AG08396 (cell line): ENCODE measurements at places on chromosomes 6 and 20.

DNA sequence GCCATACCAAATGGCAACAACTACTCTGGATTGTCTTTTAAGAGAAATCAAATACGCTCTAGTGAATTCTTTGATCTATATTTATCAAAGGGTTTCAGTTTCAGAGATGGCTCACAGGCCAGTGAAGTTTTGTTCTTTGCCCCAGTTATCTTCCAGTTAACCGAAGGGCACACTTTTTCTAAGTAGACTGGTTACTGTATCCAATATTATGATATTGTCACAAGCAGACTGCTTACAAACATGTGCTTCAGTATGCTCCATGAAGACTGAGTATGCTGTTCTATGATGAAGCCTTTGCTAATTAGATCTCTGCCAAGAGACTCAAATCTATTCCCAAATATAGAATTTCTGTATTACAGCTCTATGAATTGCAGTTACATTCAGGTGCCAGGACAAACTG, 181.1 kb downstream of the REV3L start:
- DNase-seq: no peak

DNA sequence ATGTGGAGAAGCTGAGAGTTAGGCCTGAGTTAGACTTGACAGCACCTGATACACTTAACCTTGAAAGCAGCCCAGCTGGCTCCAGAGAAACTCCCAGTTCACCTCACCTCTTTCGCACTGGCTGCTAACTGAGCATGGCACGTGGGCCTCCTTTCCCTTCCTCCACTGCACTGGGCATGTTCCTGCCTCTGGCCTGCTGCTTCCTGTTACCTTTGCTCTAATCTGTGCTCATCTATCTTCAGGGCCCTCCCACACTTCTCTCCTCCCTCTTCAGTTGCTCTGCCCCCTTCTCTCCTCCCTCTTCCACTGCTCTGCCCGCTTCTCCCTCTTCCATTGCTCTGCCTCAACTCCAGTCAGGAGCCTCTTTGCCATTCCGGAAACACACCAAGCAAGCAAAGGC, 13.7 kb upstream of the UBE2V1 start:
- DNase-seq: no peak

DNA sequence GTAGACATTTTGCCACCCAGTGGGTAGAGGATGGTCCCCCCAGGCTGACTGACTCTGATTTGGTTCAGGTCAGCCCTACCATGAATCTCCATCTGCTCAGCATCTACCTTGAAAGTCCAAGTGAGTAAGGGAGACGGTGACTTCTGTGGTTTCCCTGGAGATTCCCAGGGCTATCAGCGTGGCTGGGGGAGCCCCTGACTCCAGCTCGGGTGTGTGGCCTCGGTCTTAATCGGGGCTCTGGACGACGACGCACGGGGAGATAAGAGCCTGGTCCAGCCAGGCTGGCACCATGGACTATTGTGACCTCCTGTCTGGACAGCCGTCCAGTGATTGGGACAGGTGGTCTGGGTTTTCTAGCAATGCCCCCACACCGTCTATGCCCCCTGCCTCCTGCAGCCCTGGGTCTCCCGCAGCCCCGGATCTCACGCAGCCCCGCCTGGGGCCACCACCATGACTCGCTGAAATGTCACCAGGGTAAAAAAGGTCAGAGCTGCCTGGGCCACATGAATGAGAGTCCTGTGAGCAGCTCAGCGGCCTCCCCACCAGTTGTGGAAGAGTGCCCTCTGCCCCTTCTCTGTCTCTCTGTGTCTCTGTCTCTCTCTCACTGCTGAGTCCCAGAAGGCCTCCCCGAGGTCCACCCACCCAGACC, 47.1 kb upstream of the GATA5 start:
- no peak for DNase-seq

DNA sequence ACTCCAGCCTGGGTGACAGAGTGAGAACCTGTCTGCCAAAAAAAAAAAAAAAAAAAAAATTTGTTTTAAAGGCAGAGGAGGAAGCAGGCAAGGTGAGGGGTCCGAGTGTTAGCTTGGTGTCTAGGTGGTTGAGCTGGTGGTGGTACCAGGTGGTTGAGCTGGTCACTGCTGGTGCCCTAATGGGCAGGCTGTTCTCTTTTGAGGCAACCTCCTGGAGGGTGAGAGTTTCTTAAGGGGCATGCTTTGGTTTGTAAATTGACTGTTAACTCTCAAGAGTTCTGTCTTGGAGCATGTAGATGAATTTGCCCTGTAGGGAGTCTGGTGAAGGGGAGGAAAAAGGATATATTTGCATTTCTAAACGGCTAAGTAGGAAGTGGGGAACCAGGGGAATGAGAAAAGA, 52.7 kb downstream of the BANF2 start:
- DNase-seq: no peak

DNA sequence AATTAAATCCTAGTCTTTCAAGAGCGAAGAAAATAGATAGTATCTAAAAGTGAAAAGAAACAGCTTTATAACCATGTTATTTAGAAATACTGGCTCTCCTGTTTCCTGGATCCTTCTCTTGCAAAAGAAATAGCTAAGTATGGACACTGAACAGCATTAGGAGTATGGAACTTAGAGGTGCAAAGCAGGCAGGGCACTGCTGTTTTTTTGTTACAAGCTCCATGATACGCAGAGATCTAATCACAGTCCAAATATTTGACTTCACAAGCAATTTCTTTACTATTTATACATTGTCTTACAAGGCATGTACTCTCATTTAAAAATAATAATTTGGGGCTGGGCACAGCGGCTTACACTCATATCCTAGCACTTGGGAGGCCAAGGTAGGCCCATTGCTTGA, 7.6 kb downstream of the TRPC4AP start:
- no peak for DNase-seq

DNA sequence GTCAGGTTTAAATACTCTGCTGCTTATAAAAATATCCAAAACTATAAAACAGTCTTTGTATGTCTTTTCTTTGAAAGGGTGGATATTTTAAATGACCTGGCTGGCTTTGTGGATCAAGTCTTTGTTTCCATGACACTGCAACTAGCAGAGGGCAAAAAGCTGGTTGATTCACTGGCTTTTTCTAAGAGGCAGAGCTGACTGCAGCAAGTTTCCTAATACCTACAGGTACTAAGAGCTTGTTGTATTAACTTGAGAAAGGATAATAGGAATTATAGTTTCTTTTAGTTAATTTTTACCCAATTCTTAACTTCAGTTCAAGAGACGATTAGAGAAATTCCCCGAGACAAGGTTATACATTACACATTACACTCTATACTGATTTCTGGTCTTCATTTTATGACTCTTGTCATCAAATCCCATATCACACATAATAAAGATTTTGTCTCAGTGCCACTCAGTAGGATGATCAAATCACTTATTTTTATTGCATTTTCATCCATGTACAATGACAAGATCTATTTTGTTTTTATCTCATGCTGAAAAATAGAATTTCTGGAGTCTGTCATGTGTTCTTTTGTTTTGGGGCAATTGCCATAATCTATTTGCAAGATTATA, 120.1 kb upstream of the RIMS1 start:
- no peak for DNase-seq

- peak; percentile 21 for DNase-seq
These were observed 639 bp upstream of the CD24 start for GRCh38 chr6:106974999-106975737.

GRCh38 chr6:170393033-170393432, 86.5 kb downstream of the FAM120B start:
- no peak for DNase-seq

DNA sequence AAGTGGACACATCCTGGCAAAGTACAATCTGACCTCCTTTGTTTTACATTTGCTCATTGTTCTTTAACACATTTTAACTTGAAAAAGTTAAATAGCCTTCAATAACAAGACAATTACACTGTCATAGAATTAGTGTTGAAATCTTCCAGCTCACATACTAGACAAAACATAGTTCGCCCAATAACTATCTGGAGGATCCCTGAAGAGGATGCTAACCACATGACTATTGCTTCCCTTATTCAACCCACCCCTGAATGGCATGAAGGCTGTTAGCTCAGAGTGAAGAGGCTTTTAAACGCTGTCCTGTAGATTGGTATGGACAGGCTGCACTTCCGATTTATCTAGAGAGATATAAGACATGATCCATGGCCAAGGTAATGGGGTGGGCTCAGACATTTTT, 15.0 kb upstream of the DSE start:
- no peak for DNase-seq

- DNase-seq: no peak
These were observed 333.8 kb downstream of the TFAP2A start for GRCh38 chr6:10081075-10081474.

DNA sequence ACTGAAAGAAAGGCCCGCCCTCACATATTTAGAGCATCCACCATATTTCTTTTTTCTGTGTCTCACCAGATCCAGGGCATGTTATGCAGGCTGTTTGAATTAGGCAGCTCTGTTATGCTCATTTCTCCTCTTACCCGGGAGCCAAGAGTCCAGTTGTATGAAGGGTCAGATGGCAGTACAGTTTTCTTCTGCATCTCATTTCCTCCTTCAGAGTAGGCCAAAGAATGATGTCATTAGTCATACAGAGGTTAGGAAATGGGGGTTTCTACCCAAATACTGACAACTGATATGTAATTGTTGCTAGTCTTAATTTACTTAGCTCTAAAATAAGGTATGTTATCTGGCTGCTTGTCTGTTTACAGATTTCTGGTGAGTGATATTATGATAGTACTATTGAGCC, 130.8 kb downstream of the SOBP start:
- no peak for DNase-seq

DNA sequence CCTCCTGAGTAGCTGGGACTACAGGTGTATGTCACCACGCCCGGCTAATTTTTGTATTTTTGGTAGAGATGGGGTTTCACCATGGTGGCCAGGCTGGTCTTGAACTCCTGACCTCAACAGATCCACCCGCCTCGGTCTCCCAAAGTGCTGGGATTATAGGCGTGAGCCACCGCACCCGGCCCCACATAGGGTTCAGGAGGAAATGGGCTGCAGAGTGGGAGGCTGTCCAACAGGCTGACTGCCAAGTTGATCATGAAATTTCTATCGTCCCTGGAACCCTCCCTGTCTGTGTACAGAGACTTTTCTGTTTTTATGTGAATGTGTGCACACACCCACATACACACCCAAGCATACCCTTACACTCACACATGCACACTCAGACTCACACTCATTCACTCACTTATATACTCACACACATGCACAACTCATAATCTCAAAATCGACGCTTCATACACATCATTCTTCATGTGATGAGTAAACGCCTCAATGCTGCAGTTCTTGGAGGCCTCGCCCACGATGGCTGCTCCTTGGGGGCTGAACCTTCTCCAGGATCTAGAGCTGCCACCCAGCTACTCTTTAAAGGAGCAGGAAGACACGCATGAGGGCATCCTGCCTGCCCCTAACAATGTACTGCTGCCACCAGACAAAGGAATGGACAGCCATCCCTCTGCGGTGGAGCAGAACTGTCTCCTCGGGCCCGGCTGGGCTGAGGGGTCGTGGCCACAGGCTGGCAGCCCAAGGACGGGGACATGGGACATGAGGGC, 35.6 kb downstream of the SUN5 start:
- DNase-seq: no peak

GRCh38 chr6:139639507-139639906, 265.1 kb upstream of the CITED2 start:
- DNase-seq: no peak

DNA sequence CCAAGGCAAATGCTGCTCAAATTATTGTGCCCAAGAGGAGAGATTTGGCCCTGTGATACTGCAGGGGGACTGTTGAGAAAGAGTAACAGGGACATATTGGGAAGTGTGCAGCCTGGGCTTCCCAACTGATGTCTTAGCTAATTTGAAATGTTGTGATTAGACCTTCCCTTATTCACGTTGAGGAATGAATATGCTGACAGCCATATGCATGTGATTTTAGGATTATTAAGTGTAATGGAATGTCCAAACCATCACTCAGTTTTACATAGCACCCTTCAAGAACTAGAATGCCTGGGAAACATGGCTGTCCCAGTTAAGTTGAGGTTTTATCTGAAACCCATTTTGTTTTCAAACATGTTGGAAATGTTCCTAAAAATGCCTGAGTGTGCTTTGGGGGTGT, 81.4 kb downstream of the CARMIL1 start:
- DNase-seq: peak; percentile 8

DNA sequence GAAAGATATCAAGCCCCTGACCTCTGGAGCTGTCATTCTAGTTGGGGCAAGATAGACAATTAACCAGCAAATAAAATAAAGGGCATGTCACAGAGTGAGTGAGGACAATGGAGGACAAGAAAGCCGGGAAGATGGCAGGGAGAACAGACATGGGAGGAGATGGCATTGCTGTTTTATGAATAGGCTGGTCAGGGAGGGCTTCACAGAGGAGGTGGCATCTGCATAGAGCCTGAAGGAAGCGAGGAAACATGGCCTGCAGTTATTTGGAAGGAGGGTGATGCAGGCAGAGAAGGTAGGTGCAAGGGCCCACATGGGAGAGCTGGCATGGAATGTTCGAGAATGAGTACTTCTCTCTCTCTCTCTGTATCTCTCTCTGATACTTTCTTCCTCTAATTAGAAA, 63.7 kb downstream of the EFCAB8 start:
- no peak for DNase-seq

DNA sequence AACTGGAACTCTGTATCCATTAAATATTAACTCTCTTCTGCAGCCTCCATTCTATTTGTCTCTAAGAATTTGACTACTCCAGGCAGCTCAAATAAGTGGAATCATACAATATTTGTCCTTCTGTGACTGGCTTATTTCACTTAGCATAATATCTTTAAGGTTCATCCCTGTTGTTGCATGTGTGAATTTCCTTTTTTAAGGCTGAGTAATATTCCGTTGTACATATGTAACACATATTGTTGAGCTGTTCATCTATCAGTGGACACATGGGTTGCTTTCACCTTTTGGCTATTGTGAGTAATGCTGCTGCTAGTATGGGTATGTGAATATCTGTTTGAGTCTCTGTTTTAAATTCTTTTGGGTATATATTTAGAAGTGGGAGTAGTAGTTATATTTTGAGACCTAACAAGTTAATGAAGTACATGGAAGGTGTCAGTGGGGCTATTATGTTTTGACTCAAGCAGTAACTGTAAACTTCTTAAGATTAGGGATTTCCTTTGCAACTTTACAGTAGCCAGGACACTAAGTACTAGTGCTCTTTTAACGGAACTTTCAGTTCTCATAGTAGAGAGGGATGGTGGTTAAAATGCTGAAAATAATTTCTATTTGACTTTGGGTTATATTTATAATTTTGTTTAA, 29.7 kb upstream of the TMEM217 start:
- DNase-seq: no peak

GRCh38 chr6:127069659-127070279, 48.7 kb upstream of the RSPO3 start:
- DNase-seq: peak; percentile 17

DNA sequence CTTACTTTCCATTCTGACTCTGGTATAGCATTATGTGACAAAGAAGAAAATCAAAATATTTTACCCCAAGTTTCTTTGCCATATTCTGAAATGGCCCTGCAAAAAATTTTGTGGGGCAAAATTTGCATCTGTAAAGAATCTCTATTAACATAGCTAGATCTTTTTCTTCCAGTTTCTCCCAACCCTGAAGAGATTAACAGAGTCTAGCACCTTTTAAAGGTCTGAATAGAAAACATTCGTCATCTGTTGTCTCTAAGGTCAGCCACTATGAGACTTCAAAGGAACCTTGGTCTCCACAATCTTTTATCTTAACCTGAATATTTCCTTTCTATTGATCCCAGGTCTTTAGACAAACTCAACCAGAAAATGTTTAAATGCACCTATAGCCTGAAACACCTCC, 205.7 kb downstream of the BTBD9 start:
- DNase-seq: no peak

GRCh38 chr6:135537741-135538301, 40.3 kb upstream of the AHI1 start:
- DNase-seq: peak; percentile 17

- peak; percentile 5 for DNase-seq
These were observed 202.5 kb upstream of the ASCC3 start for GRCh38 chr6:101083533-101084175.
